ENCODE measurements at places on chromosomes 6 and 20.
A peak's percentile ranks its signal among the peaks of the same experiment; 100 is the strongest.

- ATAC-seq = no peak
- no peaks in the 10 kb centered on the region for H3K27me3 ChIP-seq
- peaks cover 34% of the 10 kb centered on the region for H3K4me1 ChIP-seq
- H3K36me3 ChIP-seq = peaks cover 4% of the 10 kb centered on the region
These were observed 101.4 kb downstream of the KIF13A start for GRCh38 chr6:17885889-17886576.

DNA sequence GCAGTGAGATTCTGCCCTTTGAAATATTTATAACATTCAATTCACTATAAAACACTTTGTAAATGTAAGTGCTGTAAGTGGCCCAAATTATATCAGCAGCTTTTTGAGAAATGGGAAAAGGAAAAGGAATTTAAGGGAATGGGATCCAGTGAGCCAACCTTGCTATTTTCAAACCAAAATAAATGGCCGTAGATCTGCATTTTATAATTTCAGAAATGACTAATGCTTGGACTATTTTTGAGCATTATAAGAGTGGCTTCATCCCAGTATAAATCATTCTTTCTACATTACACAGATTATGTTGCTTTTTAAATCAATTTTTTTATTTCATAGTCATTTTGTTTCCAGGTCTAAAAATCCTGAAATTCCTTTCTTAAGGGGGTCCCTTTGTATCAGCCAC lies 49.2 kb downstream of the ANKRD6 start:
- ATAC-seq = no peak
- H3K4me1 ChIP-seq = peaks cover 21% of the 10 kb centered on the region
- H3K27me3 ChIP-seq = no peaks in the 10 kb centered on the region
- H3K4me3 ChIP-seq = no peak overlapping the region
- no peak overlapping the region for H3K27ac ChIP-seq

DNA sequence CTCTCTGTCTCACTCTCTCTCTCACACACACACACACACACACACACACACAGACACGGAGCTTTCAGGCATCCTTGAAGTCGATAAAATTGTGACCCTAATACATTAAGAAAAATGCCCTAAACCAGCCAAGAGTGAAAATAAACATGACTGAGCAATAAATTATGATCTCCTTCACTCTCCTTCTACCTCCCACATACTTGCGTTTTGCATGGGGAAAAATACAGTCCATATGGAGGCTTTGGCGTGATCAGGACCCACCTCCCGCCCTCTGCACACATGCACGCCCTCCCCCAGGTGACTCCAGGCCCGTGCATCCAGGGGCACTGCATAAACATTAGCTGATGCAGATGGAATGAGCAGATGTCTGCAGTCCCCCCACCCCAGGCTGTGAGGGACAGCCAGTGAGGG lies 114.2 kb upstream of the JARID2 start:
- no peaks in the 10 kb centered on the region for H3K36me3 ChIP-seq
- no peak overlapping the region for H3K4me3 ChIP-seq
- ATAC-seq = no peak

DNA sequence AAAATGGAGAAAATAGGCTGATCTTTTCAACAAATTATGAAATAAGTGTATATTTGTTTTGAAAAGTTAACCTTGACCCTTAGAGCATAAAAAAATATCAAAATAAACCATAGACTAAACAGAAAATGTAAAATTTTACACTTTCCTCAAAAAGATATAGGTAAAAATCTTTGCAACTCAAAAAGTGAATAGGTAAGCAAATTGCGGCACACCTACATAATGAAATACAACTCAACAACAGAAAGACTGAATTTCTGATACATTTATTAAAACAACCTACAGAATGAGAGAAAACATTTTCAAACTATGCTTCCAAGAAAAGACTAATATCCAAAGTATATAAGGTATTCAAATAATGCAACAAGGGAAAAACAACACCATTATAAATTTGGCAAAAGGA lies 425.7 kb upstream of the KHDRBS2 start:
- no peaks in the 10 kb centered on the region for H3K4me1 ChIP-seq
- no peak overlapping the region for H3K4me3 ChIP-seq

DNA sequence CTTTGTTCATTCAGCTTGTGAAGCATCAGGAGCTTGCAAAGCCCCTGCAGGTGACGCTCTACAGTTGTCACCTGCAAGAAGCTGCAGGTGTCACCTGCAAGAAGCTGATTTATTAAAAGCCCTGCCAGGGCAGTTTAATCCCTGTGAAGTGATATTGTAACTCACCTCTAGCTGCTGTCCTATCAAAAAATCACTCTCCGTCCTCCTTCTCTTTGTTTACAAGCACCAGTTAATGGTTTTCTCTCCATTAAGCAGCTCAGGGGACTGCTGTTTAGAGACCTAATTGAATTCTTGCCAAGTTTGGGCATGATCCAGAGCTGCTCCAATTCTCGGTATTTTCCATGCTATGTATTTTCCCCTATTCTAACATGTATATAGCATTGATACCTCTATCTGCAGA lies 345.9 kb downstream of the ARHGAP18 start:
- ATAC-seq = no peak
- H3K4me3 ChIP-seq = no peak overlapping the region
- H3K27me3 ChIP-seq = peaks cover 9% of the 10 kb centered on the region
- H3K4me1 ChIP-seq = no peaks in the 10 kb centered on the region
- H3K36me3 ChIP-seq = no peaks in the 10 kb centered on the region

DNA sequence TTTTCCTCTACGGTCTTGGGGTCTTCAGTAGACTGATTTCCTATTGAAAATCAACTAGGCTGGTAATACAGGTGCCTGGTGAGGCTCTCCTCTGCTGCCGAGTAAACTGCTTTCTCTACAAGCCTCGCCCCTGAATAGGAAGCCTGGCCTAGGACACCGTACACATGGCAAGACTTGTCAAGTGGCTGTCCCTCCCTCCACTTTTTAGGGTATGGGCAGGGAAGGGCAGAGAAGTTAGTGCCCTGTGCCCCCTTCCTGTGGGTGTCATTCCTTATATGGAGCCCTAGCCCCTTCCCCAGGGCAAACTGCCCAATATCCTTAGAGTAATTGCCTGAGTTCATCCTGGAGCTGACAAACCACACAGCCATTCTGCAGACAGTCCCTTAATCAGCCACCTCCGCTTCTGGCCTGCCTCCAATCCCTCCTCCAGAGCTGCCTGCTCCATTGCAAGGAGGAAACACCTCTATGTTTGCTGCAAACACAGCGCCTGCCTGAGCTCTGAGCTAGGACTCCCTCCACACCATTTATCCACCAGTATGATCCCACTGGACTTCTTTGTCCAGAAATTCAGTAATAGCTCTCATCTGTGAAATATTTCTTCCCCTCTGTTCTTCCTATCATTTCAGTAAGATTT lies 93.1 kb downstream of the CHD6 start:
- H3K27me3 ChIP-seq = no peaks in the 10 kb centered on the region
- H3K27ac ChIP-seq = peak overlapping the region; percentile 42
- H3K36me3 ChIP-seq = peaks cover 39% of the 10 kb centered on the region
- H3K4me1 ChIP-seq = peaks cover 49% of the 10 kb centered on the region
- no peak for ATAC-seq

GRCh38 chr6:21873562-21873961 lies 280.0 kb downstream of the SOX4 start:
- H3K36me3 ChIP-seq = no peaks in the 10 kb centered on the region
- H3K4me1 ChIP-seq = no peaks in the 10 kb centered on the region
- ATAC-seq = no peak
- H3K4me3 ChIP-seq = no peak overlapping the region
- H3K27ac ChIP-seq = no peak overlapping the region

GRCh38 chr20:7161690-7162089 lies 394.2 kb downstream of the BMP2 start:
- no peak for ATAC-seq
- no peak overlapping the region for H3K27ac ChIP-seq

DNA sequence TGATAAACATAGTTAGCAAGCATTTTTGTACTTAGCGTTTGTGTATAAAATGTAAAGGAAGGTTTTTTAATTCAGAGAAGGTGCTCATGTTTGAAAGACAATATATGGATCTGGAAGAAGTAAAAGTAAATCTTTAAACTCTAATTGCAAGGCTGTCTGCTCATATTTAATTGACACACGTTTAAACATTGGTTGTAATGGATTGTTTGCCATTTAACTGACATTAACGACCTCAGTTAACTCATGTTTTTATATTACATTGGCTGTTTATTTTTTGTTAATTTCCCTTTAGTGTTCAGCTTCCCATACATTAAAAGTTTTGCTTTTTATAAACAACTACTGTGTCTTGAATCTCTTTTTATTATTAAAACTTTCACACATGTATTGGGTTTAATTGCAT lies 208.1 kb downstream of the ARID1B start:
- H3K27me3 ChIP-seq = no peaks in the 10 kb centered on the region
- no peak overlapping the region for H3K27ac ChIP-seq
- H3K4me3 ChIP-seq = no peak overlapping the region
- peaks cover 86% of the 10 kb centered on the region for H3K4me1 ChIP-seq

DNA sequence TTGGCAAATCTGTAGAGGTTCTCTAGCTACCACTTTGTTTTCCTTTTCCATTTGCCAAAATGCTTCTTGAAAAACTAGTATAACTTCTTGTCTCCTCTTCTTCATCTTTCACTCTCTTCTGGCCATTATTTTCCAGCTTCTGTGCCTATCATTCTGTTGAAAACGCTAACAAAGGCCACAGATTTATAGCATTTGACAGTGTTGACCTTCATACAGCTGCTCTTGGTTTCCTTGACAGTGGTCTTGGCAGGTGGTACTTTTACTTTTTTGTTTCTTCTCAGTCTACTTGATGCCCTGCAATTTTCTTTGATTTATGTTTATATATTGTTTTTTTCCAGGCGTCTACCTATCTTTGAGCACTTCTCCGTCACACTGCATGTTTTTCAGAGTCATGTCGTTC lies 23.7 kb downstream of the TRMT11 start:
- no peak overlapping the region for H3K27ac ChIP-seq
- H3K36me3 ChIP-seq = peaks cover 59% of the 10 kb centered on the region

GRCh38 chr6:24125980-24126379 lies at the start of gene NRSN1:
Gene NRSN1 (plus strand): TSS chr6:24126215. CDS start chr6:24134328, 8,113 bp downstream.
- no peaks in the 10 kb centered on the region for H3K4me1 ChIP-seq
- no peak within 1 kb of the TSS for H3K27ac ChIP-seq

GRCh38 chr20:48800177-48800576 lies 27.6 kb downstream of the PREX1 start:
- ATAC-seq = no peak
- no peak overlapping the region for H3K4me3 ChIP-seq
- H3K4me1 ChIP-seq = peaks cover 89% of the 10 kb centered on the region
- peak overlapping the region; percentile 76 for H3K27ac ChIP-seq
- H3K27me3 ChIP-seq = no peaks in the 10 kb centered on the region

- peaks cover 51% of the 10 kb centered on the region for H3K27me3 ChIP-seq
- H3K27ac ChIP-seq = no peak overlapping the region
- H3K4me1 ChIP-seq = peaks cover 28% of the 10 kb centered on the region
- no peak overlapping the region for H3K4me3 ChIP-seq
These were observed 3.6 kb downstream of the ESR1 start for GRCh38 chr6:151811081-151811480.

DNA sequence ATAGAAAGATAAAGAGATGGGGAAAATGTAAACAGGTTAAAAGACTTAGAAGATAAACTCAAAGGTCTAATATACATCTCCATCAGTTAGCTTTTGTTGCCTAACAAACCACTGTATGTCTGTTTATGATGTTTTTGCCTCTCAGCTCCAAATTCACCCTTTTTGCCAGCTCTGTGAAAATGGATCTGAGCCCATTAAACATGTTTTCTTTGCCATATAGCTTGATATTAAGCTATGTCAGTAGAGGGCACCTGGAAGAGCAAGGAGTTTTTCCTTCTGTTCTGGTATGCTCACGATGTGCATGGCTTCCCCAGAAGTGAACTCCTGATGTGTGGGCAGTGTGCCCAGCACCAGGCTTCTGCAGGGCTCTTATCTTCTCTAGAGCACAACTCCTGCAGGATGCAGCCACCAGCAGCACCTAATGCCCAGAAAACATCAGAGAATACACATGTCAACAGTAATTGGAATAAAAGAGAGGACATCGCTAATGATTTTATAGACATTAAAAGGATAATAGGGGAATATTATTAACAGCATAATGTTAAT lies 14.6 kb upstream of the SNX9 start:
- H3K27ac ChIP-seq = no peak overlapping the region
- H3K4me3 ChIP-seq = no peak overlapping the region
- no peak for ATAC-seq
- H3K36me3 ChIP-seq = peaks cover 4% of the 10 kb centered on the region
- H3K27me3 ChIP-seq = no peaks in the 10 kb centered on the region

DNA sequence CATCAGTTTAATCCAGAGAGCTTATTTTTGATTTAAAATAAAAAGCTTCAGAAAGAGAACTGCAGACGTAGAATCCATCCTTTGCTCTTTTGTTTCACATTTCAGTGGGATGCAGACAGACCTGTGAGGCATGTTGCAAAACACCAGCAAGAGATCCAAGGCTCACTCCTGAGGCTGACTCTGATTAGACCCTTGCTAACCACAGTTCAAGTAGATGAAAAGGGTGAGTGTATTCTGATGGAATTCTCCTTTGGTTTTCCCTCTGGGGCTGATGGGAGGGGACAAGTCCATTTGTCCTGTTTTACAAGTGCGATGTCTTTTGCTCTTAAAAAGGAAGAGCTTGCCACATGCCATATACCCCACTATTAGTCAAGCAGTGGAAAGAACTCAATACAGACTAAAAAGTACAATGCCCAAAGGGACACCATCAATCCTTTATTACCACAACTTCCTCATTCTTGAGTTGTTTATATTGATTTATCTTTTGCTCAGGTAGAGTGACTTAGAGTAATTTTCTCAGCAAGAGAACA lies 772.7 kb downstream of the MAFB start:
- ATAC-seq = peak; percentile 47
- H3K4me1 ChIP-seq = no peaks in the 10 kb centered on the region
- no peak overlapping the region for H3K27ac ChIP-seq
- no peaks in the 10 kb centered on the region for H3K36me3 ChIP-seq
- peaks cover 14% of the 10 kb centered on the region for H3K27me3 ChIP-seq

DNA sequence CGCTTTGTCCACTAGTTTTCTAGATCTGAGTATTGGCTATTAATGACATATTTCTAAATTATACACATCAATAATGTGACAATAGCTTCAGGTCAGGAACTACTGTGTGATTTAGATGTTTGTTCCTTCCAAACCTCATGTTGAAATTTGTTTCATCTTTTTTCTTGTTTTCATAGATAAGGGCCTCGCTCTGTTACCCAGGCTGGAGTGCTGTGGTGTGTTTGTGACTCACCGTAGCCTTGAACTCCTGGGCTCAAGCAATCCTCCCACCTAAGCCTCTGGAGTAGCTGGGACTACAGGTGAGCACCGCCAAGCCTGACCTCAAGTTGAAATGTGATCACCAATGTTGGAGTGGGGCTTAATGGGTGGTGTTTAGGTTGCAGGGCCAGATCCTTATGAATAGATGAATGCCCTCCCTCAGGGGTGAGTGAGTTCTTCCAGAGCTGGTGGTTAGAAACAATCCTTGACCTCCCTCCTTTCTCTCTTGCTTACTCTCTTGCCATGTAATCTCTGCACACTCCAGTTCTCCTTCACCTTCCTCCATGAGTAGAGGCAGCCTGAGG lies 5.9 kb upstream of the NQO2 start:
- no peak overlapping the region for H3K27ac ChIP-seq
- no peaks in the 10 kb centered on the region for H3K27me3 ChIP-seq
- no peak for ATAC-seq
- H3K36me3 ChIP-seq = no peaks in the 10 kb centered on the region
- peaks cover 30% of the 10 kb centered on the region for H3K4me1 ChIP-seq
- H3K4me3 ChIP-seq = no peak overlapping the region
